Substantia nigra (tissue), 51 donors: ENCODE measurements at places on chromosomes 3 and 15.

DNA sequence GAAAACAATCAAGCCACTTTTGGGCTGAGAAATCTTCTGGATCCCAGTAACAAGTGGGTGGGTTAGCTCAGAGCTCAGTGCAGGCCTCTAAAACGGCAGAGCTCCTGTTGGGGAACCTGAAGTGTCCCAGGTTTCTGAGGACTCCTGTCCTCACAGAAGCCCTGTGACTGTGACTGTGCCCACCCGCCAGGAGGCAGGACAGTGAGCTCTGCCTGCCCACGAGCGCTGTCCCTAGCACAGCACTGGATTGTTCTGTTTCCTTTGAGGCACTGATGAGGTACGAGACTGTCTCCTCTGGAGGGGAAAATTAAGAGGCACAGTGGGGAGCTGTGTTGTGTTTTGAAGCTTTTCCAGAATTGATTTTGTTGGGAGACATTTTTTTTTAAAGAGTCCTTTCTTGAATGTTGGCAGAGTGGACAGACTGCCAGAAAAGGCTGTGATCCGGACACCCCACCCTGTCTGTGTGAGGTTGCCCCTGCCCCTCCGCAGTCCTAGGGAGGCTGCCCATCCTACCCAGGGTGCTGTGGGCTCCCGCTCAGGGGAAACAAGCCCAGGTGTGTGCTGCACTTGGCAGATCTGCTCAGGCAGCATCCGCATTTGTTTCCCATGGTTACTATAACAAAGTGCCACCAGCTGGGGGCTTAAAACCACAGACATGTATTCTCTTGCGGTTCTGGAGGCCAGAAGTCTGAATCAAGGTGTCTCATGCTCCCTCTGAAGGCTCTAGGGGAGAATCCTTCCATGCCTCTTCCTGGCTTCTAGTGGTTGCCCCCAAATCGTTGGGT, 66.6 kb upstream of the LARS2 start:
- DNase-seq: no peak

DNA sequence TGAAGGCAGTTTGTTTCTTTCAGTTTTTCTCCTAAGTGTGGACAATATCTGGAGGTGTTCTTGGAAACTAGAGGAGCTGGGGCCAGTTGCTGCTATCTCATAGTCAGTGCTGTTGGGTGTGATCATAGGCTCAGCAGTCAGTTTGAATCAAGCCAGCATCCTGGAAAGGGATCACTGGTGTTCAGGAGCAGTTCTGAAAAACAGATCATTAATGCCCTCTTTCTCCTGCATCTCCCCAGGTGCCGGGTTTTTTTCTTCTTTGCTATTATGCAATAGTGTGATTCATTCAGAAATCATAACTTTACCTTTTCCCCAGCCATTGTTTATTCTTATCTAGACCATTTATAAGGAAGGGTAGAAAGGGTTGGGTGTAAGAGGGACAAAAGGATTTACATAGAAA, 24.0 kb downstream of the LNP1 start:
- DNase-seq: no peak

- no peak for DNase-seq
Measured at GRCh38 chr15:61169904-61170695, 59.0 kb downstream of the RORA start.

- DNase-seq: no peak
Measured at GRCh38 chr3:36443028-36443686, 62.9 kb downstream of the STAC start.

GRCh38 chr3:172201136-172201869, 161.9 kb downstream of the FNDC3B start:
- peak; percentile 3 for DNase-seq

- DNase-seq: no peak
Measured at GRCh38 chr3:127670761-127671522, 1.8 kb upstream of the ABTB1 start.

DNA sequence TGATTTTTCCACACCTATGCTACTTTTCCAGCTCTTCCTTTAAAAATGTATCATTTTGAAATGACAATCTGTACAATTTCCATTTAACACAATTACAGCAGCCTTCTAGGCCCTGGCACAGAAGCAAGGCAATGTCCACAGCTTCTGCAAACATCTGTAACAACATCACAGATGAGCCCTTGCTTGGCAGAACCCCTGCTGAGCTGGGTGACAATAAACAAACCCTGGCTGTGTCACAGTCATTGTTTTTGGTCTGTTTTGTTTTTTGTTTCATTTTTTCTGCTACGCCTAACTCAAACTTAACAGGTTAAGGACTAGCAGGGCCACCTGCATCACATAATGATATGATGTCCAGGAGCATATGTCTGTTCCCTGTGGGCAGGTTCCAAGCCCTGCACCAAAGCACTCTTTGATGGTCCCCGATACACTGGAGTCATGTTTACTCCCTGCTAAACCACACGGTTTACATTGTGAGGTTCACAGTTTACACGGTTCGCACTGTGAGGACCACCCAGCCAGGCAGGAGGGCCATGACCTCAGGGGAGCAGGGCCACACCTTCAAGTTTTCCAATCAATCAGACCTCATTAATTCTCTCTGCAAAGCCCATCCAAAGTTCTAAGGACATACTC, 186.8 kb upstream of the CHRNA7 start:
- no peak for DNase-seq

- DNase-seq: no peak
Measured at GRCh38 chr15:40011303-40011702, 27.7 kb downstream of the SRP14 start.
